RWPE2 (cell line): ENCODE measurements at places on chromosomes 7 and 10.
A peak's percentile ranks its signal among the peaks of the same experiment; 100 is the strongest.

DNA sequence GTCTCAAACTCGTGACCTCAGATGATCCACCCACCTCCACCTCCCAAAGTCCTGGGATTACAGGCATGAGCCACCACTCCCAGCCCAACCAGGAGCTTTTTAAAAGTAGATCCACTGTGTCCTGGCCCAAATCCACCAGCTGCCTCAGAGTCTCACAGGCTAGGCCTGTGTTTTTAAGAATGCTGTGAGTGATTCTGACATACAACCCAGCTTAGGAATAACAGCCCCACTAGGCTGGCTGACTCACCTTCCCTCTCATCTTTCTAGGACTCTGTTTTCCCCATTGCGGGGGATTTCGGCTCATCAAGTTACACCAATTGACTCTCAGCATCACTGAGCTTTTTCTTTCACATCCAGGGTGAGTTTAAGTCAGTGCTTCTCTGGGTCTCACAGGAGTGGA lies 207.6 kb downstream of the SKIDA1 start:
- no peak for DNase-seq

GRCh38 chr7:139095194-139095659 lies 14.3 kb downstream of the ZC3HAV1 start:
- no peak for DNase-seq

DNA sequence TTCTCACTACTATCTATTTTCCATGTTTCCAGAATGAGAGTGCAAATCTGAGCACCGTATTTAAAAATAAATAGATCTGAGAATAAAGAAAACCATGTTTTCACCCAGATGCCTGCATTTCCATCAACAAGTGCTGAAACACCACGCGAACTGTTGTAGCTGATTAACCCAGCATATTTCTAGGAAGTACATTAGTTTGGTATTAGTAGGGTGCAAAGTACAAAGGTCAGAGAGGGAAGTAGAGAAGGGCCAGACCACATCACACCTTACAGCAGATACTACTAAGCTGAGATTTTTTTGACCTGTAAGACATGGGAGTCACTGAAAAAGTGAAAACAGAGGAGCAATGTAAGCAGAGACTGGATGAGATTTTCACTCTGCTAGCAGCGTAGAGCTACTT lies 181.3 kb downstream of the IMMP2L start:
- no peak for DNase-seq

DNA sequence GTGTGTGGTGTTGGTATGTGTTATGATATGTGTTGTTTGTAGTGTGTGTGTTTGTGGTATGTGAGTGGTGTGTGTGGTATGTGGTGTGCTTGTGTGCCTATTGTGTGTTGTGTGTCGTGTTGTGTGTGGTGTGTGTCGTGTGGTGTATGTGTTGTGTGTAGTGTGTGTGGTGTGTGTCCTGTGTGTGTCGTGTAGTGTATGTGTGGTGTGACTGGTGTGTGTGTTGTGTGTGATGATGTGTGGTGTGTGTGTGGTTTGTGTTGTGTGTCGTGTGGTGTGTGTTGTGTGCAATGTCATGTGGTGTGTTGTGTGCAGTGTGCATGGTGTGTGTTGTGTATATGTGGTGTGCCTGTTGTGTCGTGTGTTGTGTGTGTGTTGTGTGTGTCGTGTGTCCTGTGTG lies 144.6 kb downstream of the DNAJB6 start:
- DNase-seq = no peak

DNA sequence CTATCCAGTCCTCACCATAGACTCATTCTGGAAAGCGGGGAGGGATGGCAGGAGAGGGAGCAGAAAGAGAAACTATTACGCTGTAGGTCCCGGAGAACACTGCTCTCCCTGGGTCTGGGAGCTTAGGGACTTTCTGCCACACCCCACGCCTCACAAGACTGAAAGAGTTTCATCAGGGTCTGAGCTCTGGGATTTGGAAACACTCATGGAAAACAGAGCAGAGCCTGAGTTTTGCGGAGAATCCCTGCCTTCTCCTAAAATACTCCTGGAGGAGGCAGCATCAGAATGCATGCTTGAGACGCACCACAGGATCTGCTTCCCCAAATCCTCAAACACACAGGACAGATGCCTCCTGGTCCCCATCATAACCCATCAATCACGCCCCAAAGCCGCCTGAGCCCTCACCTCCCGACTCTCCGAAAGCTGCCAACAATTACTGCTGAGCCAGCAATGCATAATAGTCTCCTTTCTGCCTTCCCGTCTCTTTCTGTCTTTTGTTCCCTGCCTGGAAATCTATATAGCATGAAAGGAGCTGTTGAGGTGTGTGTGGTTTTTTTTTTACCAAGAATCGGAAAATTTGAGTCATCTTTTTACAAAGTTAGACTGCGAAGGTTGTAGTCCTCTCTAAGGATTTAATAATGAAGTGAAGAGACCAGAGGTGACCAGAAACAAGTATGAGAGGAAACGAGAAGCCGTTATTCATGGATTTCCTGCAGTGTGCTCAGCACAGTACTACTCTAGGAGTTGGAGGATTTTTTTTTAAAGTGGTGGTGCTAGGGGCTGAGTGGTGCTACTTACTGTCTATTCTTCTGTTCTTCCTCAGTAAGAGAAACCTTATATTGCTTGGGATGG lies 37.7 kb downstream of the ASB13 start:
- no peak for DNase-seq

- no peak for DNase-seq
Measured at GRCh38 chr10:22345301-22346095, at the start of gene SPAG6. Gene SPAG6 (plus strand): TSS chr10:22345496. CDS start chr10:22345612, 116 bp downstream.

GRCh38 chr10:80170641-80171040 lies 34.7 kb downstream of the ANXA11 start:
- no peak for DNase-seq

DNA sequence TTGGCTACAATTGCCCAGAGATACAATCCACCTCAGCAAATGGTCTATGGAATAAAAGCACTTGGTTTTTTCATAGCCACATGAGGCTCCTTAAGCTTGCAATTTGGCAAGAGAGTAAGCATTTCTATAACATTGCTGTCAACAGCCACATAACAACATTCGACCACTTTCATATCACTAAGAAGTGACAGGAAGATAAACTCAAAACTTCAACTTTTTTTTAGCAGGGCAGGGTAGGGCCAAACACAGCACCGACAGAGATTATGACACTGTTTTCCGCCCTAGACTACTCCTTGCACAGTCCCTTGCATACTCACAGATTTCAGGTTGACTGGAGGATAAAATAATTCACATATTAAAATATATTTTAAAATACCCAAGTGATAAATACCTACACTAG lies 185.4 kb downstream of the JAZF1 start:
- no peak for DNase-seq

DNA sequence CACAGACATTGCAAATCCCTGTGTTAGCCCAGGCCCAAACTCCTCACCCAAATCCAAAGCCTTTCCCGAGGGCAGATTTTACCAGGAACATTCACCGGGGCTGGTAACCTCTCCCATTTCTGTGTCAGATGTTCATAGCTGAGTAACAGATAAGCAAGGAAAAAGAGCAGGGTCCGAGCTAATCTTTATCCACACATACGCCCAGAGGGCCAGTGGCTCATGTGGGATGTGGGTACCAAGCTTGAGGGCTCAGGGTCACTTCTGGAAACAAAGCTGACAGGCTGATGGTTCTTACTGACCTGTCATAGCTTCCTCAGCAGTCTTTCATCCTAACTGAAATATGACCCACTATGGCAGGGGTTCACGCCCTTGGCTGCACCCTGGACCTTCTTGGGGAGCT lies 39.8 kb downstream of the HBP1 start:
- DNase-seq = no peak

DNA sequence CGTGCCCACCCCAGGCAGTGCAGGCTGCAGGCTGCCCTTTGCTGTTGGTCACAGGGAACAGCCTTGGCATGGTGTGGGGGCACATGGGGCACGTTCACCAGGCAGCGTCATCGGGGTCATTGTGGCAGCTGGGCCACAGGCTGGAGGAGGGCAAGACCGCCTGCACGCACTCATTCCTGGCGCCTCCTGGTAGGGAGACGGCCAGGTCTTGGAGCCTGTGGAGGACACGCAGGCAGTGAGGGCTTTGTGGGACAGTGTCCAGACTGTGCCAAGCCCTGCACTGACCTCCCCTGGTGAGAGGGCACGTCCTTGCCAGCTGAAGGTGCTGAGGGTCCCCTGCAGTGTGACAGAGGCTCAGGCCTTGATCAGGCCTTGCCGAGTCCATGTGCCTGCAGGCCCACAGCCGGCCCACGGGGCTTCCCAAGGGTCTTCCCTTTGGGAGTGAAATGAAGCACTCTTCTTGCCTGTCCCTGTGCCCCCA lies 76.4 kb downstream of the NKX6-2 start:
- DNase-seq = peak; percentile 52

DNA sequence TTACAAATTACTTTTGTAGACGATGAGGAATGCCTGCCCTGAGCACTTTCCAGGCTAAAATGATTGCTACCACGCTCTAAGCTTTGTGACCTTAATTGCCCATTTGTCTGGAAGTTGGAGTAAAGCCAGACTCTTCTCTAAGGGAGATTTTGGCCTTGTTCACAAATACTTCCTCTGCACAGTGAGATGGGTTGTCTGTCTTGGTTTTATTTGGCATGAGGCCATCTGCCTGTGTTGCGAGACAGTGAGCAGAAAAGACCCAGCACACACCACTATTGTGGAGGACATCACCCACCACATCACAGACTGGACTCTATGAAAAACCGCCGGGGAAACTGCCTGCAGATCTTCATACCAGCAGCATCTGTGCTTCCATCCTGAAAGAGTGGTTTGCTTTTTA lies 138.4 kb downstream of the BICC1 start:
- no peak for DNase-seq

DNA sequence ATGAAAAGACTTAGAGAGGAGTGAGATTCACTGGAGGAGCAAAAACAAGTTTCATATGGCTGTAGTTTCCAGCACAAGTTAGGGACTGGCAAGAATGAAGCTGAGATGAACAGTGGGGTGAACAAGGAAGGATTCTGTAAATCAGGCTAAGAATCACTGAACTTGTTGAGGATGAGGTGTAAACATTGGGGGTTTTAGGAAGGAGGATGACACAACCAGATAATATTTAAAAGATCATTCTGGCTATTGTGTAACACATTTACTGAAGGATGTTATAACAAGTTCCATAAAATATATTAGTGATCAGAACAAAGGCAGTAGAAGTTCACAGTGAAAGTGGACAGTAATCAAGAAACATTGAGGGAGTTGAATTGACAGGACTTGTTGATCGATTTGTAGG lies 68.9 kb downstream of the CD36 start:
- DNase-seq = no peak
